ENCODE measurements at places on chromosomes 11 and 22.

DNA sequence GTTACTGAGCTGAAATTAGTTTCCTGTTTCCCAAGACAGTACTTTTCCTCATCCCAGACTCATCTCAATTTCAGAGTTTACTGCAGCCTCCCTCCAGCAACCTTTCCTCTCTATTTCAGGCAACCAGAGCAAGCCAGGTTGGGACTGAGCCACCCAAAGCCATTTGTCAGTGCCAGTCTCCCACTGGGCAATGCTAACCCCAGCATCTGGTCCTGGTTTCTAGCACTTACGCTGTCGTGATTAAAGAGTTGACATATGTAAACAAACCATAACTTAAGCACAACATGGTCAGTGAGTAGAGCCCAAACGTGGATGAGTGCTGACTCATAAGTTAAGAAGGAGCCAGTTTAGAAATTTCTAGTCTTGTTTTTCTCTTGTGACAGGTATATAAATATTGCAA is 119.6 kb upstream of the BLID start:
- no peak for DNase-seq

- no peak for DNase-seq
Measured at GRCh38 chr11:2205981-2206690, 34.5 kb upstream of the TH start.

GRCh38 chr22:24442352-24442744 is 14.9 kb downstream of the ADORA2A start:
- DNase-seq: no peak

GRCh38 chr11:131537196-131537595 is 166.8 kb downstream of the NTM start:
- no peak for DNase-seq

DNA sequence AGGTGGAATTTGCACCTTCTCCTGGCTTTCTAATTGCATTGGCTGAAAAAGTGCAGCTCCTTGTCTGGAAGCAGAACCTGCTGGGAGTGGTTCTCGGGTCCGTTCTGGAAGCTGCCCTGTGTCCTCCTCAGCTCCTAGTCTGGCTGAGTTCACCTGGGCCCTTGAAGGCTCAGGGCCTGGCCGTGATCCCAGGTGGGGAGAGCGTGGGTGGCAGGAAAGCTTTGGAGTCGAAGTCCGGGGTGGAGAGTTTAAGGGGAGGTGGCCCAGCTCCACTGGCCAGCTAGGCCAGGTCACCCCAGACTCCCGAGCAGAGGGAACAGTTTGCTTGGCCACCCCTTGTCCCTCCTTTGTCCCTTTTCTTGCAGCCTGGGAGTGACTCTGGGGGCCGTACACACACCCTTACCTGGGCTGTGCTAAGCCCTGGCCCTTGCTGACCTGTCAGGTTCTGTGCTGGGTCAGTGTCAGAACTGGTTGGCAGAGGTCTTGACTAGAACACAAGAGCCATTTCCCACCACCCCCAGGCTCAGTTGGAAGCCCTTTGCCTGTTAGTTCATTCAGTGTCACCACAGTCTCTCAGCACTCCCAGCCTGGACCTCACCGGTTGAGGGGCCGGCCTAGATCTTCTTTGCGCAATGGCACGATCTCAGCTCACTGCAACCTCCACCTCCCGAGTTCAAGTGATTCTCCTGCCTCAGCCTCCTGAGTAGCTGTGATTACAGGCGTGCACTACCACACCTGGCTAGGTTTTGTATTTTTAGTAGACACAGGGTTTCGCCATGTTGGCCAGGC is 37.3 kb downstream of the LRP5 start:
- DNase-seq: no peak
